ENCODE measurements at places on chromosomes 7 and 10.

DNA sequence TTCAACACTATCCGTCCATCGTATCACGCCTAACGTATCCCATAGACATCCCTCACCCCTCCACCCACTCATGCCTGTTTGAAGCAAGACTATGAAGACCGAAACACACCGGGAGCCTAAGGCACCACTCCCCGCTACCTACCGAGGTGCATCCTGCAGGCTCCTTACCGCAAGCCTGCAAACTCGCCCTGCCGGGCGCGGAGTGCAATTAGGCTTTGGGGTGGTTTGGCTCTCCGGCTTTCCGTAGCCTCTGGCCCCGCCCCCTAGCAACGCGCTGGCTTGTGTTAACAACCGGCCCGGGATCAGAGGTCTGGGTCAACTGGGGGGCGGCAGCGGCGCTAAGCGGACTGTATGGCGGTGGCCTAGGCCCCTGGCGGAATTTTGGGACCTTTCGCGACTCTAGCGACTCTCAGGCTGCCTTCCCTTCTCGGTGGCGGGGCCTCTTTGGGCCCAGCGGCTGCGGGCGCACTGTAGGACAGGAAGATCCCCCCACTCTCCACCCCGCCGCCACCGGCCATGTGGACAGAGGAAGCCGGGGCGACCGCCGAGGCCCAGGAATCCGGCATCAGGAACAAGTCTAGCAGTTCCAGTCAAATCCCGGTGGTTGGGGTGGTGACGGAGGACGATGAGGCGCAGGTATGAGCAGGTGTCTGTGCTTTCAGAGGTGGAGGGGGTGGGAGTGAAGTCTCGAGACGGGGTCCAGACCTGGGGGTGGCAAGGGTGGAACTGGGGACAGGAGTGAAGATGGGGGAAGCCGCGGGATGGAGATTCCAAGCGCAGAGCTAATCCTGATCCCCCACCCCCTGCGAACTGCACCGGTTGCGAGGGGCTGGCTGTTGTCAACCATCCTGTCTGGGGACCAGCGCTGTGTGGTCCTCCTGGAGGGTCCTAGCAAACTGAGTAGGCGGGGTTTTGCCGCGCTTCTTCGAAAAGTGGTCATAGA is at the start of gene CFAP69:
TSS of gene CFAP69 (plus strand) at position 266 of the 943 bp plus-strand sequence. CDS start at position 517, 251 bp downstream.
- peak; percentile 87 for DNase-seq

- no peak for DNase-seq
Observed at GRCh38 chr10:21520949-21521348, 4.5 kb downstream of the SKIDA1 start.

DNA sequence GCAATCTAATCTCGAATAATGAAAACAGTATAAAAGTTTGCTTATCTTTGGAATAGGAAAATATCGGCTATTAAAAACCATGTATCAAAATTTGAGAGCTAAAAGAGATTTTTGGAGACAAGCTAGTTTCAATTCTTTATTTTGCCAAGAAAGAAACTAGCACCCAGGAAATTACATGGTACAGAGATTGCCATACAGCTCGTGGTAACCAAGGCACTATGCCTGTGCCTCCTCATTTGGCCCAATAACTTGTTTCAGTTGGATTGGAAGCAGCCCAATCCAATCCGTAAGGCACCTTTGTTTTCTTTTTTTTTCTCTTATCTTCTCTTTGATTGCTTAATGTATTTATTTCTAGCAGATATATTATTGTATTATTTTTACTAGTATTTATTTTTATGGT is 55.0 kb downstream of the GNAI1 start:
- DNase-seq, result peak; percentile 50

GRCh38 chr7:84729284-84729683 is 457.6 kb downstream of the SEMA3D start:
- no peak for DNase-seq

- DNase-seq, result no peak
Observed at GRCh38 chr10:13165177-13165576, 3.8 kb downstream of the MCM10 start.

GRCh38 chr10:47040681-47041080 is 129.5 kb downstream of the PTPN20 start:
- no peak for DNase-seq

GRCh38 chr10:114359041-114359952 is 45.0 kb downstream of the AFAP1L2 start:
- no peak for DNase-seq

DNA sequence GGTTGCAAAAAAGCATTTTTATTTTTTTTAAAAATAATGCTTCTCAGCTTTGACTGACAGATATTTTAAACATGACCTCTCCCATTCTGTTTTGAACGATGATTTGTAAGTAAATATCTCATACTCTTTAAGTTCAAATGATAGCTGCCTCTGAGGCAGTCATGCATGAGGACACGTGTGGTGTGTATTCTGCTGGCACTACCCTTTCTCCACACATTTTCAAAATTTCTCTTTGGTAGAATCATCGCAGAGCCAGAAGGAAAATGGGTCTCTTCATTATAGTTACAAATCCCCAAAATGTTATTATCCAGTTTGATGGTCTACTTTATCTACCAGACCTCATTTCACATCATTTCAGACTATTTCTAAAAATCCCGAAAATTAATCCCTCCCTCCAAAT is 55.1 kb downstream of the FZD1 start:
- DNase-seq, result no peak

DNA sequence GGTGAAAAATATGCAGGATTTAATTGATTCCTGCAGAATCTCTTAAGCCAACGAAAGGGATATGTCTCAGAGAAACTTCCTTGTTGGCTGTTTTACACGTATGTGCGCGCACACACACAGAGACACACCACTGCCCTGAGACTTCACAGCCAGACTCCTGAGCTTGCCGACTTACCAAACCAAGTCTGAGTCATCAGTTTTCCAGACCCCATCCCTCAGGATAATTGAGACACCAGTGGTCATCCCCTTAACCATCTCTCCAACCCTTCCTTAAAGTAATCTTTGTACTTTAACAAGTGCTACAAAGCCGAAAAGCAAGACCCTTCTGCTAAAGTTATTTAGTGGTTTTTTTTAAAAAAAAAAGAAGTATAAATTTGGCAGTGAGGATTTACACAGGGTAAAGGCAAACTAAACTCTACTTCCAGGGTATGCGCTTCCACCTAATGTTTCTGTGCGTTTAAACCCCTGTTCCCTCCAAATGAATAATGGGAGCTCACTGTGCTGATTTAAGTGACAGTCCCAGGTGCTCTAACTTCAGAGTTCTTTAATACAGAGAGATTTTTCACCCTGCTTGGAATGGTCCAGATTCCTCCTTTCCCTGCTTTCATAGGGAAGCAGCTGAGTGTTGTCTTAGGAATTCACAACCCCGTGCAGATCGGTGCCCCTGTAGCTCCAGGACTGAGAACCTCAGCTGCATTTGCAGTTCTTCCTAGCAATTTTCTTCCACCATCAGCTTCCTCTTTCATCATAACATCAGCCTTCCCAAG is 198.5 kb downstream of the INHBA start:
- no peak for DNase-seq

- DNase-seq, result no peak
Observed at GRCh38 chr10:115941361-115941771, 331.6 kb downstream of the GFRA1 start.

DNA sequence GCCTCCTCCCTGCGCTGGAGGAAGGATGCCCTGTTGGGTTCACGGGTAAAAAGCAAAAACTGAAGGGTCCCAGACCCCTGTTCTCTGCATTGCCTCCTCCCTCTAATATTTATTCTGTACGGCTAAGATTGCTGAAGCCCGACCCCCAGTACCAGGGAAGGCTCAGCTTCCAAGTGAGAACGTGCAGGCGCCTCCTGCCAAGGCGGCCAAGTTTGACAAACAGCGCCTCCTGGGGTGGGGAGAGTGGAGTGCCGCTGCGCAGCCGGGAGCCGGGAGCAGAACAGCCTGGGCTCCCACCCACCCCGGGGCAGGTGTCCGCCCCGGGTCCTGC is 4.7 kb upstream of the EBF3 start:
- no peak for DNase-seq

DNA sequence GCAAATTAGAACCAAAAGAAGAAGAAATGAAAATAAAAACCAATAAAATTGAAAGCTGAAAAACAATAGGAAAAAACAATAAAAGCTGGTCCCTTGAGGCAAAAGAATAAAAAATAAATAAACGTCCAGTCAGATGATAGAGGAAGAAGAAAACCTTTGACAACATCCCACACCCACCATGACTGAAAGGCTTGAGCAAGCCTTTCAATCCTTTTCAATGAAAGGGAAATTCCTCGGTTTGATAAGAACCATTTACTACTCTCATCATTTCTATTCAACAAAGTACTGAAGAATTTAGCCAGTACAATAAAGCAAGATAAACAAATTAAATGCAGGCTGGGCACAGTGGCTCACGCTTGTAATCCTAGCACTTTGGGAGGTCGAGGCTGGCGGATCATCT is 3.8 kb downstream of the SLC25A40 start:
- no peak for DNase-seq

DNA sequence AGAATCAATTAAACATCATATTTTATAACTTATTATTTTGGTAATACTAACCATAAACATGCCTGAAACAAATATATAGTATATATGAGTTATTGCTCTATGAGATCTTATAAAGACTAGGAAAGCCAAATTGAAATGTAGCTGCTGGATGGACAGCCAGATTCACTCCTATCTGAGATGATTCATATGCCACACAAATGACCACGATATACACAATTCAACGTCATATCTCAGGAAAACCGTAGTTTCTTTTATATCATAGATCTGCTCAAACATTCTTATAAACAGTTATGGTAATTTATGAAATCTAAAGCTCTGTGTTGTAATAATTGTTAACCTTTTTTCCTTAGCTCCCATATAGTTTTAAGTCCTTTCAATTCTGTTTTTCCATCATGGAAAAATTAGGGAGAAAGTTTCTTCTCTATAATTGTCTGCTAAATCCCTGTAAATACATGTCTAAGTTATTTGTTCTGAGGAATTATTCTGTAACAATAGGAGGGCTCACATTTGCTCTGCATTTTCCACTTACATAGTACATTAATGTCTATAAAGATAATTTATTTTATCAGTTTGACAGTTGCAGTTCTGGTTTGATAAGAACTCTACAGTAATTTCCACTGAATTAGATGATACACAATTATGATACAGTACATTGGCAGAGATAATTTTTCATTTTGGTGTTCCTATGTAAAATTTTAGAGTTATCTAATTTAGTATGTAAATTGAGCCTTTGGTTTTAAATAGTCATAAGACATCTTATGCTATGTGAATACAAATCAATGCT is 42.7 kb downstream of the GNAT3 start:
- DNase-seq, result no peak

DNA sequence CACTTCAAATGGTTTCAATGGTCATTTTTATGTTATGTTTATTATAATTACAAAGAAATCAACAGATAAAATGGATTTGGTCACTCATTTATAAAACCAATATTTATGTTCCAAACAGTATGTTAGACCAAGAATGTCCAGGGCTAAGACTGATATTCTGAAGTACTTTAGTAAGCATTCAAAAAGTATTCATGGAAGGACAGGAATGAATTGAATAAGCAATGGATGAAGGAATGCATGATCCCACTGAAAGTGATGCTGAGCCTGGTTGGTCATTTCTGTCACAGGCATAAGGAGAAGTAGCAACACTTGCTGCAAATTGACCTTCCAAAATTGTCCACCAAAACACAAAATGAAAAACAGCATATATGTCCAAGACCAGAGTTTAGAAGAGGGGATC is 189.0 kb upstream of the CELF2 start:
- DNase-seq, result no peak

GRCh38 chr7:103843689-103844480 is 145.6 kb downstream of the RELN start:
- DNase-seq, result no peak

DNA sequence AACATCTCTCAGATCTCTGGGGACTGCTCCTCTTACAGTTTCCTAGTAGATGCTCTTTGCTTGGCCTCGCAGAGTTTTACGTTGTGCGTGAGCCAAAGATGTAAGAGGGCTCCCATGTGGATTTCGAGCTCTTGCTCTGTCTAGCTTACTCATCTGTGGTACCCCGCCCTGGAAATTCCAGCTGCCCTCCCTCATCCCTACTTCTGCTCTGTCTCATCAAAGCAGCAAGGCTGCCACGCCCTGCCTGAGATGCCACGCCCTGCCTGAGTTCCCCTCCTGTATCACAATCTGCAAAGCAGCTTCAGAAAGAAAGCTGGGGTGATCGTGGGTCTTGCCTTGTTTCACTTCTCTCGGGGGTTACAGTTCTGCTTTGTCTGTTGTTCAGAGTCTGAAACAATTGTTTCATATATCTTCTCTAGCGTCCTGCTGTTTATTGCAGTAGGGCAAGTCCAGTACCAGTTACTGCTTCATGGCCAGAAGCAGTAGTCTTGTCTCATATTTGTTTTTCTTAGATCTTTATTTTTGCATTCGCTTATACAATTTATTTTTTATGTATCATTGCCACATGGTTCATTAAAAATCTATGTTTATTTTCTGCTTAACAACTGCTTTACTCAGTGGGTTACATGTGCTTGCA is 36.1 kb upstream of the CCNY start:
- DNase-seq, result peak; percentile 43

GRCh38 chr10:44962870-44963738 is 3.5 kb downstream of the RASSF4 start:
- peak; percentile 70 for DNase-seq

DNA sequence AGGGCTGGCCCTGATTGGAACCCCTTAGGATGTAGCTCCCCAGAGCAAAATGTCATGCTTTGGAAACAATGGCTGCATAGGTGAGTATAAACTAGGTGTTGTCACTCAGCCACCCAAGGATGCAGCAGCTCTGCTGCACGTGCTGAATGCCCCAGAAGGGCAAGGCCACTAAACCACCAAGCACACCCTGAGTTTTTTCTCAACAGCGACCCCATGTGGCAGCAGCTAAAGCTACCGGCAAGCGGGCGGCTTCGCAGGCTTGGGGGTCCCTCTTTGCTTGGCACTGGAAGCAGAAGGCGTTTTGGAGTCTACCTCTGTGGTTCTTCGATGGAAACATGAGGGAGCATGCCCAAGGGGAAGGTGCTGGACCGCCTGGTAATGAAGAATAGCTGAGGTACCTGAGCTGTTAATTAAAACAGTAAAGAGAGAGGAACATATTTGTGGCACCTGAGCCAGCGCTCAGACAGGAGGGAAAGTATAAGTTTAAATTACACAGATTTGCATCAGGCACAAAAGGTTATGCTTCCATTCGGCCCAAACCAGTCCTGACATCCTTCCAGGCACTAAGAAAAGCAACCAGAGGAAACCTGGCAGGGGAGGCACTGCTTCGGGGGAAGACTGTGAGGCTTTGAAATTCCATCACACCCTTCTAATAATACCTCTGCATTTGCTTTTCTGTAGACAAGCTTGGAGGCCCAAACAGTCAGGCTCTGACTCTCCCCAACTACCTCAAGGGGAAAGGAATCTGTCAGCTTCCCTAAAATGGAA is 152.1 kb downstream of the GFRA1 start:
- DNase-seq, result no peak

DNA sequence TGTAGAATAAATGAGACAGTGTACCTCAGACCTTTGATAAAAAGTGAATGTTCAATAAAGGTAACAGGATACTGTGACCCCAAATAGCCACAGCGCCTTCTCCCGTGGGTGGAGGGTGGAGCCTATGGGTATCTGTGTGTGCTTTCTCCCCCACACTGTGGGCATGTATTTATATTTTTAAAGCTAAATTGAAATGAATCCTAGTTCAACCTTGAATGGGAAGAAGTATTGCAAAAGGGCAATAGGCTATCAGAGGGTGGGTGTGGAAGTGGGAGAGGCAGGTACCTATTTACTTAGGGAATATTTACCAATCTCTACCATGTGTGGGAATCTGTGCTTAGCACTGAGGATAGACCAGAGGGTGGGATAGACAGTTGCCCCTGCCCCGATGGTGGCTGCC is 68.9 kb downstream of the PFKFB3 start:
- no peak for DNase-seq

Measured in Ammon's horn (tissue), 1 donor.